ENCODE measurements at places on chromosomes 11 and 22.

DNA sequence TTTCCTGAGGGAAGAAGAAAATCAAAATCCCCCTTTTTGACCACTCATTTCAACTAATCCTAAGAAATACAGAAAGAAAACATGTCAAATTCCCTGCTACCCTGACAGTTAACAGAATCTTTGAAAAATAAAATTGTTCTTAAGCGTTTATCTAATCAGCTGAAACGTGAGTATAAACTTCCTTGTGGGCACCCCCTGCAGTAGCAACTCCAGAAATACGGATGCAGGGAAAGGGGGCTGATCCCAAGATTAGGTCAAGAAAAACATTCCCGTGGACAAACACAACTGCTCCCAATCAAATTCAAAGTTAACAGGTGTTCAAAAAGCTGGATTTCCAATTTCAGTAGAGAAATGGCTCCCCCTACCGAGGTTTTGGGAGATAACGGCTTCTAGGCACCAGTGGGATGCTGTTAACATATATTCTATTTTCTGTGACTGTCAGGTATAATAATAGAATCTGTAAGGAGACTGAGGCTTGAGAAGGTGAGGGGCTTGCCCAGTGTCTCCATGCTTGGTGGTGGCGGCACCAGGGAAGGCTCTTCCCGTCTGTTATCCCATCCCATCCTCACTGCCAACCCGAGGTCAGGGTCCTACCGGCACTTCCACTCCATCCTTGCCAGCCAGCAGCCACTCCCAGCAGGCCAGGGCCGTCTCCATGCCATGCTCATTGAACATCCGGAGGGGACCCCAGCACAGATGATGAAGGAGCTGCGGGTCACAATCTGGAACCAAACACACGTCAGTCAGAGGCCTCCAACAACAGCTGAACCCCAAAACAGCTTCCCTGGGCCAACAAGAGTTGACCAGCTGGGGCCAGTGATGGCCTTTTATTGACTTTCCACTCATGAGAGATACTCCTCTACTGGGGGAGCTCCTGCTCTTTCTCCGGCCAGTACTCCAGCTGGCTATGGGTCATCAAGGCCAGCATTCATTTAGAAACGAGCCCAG, 32.0 kb upstream of the SERPIND1 start:
- no peak for DNase-seq

DNA sequence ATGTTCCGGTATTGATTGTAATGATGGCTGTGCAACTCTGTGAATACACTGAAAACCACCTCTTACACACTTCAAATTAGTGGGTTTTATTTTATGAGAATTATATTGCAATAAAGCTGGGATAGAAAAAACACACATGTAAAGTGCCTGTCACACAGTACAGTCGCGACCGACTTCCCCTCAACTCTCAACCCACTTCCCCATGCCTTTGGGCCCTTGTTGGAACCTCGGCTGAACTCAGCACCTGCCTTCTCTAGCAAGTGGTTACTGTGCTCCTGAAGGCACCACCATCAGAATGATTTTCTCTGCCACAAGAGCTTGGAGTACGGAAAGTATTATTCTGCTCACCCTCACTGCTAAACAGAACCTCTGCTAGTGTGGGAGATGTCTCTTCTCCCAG, 13.5 kb downstream of the KCNJ1 start:
- no peak for DNase-seq

DNA sequence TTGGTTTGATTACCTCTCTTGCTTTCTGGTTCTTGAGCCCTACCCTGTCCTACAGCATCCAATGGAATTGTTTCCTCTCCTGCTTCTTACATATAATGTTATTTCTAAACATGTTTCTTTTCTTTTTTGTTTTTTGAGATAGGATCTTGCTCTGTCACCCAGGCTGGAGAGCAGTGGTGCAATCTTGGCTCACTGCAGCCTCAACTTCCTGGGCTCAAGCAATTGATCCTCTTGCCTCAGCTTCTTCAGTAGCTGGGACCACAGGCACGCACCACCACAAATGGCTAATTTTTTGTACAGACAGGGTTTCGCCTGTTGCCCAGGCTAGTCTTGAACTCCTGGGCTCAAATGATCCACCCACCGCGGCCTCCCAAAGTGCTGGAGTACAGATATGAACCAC, 105.9 kb downstream of the SGSM3 start:
- no peak for DNase-seq

- DNase-seq = no peak
Observed at GRCh38 chr11:12800032-12800671, 125.9 kb downstream of the TEAD1 start.

GRCh38 chr22:35217527-35217926, 39.8 kb upstream of the HMGXB4 start:
- DNase-seq = no peak

DNA sequence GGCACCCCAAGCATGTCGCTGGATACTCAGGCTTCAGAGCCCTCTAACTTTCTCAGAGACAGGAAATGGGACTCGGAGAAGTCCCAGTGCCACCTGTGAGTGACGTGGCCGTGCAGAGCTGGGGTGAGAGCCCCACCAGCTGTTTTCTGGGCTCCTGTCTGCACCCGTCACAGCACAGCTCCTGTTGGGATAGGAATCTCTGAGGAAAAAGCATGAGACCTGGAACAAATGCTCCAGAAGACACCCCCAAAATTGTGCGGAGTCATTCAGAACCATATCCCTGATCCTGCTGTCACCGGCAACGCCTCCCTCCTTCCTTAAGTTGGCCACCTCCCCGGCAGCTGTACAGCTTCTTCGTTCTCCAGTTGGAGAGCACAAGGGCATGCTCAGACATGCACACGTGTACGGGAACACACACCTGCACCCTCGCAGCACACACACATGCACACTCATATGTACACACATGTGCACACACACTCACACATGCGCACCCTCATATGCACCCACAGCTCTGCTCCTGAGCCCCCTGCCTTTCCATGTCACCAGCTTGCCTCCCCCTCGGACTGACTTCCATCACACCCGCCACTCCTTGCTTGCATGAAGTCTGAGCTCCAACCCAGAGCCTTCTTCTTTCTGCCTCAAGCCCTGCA, 1430.0 kb downstream of the BRD1 start:
- no peak for DNase-seq

DNA sequence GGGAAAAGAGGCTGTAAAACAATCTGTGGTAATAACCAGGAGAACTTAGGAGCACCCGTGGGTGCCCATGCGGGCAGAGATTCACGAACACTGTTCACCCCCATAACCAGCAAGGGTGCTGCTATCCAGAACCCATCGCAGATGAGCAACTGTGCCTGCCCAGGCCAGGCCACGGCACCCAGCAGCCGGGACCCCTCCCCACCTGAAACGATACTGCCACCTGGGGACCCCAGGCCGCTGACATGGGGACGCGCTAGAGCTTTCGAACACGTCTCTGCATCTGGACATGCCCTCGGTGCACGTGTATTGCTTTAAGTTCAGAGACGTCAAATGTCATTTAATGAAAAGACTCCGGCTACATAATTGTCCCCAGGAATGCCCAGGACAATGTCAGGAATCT, 14.3 kb upstream of the MUC2 start:
- DNase-seq = no peak

All from posterior cingulate gyrus (tissue), 11 donors.